ENCODE measurements at places on chromosomes 6 and 20. TPM values are rescaled to one million over a fixed set of nuclear protein-coding genes. Genes with fewer than 3 reads are reported as not detected.

Gene GFOD1
- total RNA-seq = 13.6 TPM

Gene SAMD10
- total RNA-seq = 34.9 TPM

Gene PRL
- not detected for total RNA-seq

Gene HMGCLL1
- not detected for total RNA-seq

Gene DLK2
- total RNA-seq = 1.5 TPM

Gene SLC23A2
- 28.5 TPM for total RNA-seq

Gene ALDH5A1
- 11.9 TPM for total RNA-seq

Gene CLIC5
- 1.3 TPM for total RNA-seq

Gene SDCBP2
- total RNA-seq = 2.2 TPM

Gene TSHZ2
- total RNA-seq = 26.0 TPM

Gene FAM229B
- 1.1 TPM for total RNA-seq

Gene SLC13A3
- total RNA-seq = 0.24 TPM

Gene ZNF343
- 21.6 TPM for total RNA-seq

GRCh38 chr6:134295953-134296553 is 21.9 kb downstream of the SGK1 start:
- no peak for DNase-seq

DNA sequence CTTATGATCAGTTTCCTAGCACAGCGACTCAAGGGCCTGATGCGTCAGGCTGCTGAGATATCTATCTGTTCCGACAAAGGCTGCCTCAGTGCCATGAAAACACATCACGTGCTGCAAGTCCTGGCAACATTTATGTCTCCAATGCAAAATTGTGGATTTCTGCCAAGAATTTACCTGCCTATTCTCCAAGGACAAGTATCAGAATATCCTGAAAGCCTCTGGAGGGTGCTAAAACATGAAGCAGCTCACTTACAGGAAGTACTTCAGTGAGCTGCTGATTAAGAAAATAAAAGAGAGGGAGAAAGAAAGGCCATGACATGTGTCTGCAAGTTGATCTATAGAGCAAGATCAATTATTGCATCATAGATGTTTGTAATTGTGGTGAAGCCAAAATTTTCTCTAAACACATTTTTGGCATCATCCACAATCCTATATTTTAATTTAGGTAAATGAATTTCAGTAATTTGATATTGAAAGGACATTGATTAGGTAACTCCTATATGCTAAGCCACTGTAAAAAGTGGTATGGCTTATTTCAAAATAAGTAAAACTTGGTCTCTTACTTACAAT is 25.8 kb upstream of the TPBG start:
- DNase-seq = no peak

GRCh38 chr20:11267762-11268335 is 594.0 kb upstream of the JAG1 start:
- no peak for DNase-seq

- DNase-seq = no peak
These were observed 15.4 kb downstream of the FOXC1 start for GRCh38 chr6:1624851-1625781.

- DNase-seq = no peak
These were observed 71.9 kb downstream of the MDGA1 start for GRCh38 chr6:37625591-37626374.

- no peak for DNase-seq
These were observed 49.4 kb downstream of the BACH2 start for GRCh38 chr6:90247262-90247661.

GRCh38 chr6:73637404-73637803 is 16.4 kb downstream of the SLC17A5 start:
- no peak for DNase-seq

DNA sequence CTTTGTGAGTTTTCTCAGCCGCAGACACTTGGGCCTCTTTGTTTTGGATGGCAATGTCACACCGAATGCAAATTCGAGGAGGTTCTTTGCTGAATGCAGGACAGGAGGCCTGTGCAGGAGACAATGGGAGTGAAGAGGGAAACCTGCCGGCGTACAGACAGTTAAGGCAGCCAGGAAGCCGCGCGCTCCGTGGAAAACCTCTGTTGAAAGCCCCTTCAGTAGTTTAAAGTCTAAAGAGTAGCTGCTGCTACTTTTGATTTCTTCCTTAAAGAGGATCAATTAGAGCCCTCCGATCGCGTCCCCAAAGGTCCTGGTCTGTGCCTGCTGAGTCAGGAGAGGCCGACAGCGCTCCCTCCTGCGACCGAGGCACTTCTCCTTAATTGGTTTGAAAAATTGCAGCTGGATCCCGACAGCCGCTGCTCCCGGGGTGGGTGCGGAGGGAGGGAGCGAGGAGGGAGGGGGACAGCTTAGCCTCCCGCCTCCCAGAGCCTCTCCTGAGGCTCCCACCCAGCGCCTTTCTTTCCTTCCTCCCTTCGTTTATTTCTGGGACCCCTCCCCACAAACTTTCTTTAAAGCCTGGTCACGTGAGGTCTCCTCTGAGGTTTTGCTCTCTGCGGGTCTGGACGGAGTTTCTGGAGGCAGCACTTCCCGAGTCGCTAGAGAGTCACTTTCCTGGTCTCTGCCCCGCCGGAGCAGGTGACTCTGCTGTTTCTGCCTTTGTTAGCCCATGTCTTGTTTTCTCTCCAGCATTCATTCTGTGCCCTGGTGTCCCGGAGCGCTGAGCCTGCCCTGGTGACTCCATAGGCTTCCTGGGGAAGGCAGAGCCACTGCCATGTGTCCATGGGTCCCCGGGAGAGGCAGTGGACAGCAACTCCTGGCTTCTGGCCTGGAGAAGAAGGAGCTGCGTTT is 22.3 kb upstream of the RPP40 start:
- DNase-seq = no peak

DNA sequence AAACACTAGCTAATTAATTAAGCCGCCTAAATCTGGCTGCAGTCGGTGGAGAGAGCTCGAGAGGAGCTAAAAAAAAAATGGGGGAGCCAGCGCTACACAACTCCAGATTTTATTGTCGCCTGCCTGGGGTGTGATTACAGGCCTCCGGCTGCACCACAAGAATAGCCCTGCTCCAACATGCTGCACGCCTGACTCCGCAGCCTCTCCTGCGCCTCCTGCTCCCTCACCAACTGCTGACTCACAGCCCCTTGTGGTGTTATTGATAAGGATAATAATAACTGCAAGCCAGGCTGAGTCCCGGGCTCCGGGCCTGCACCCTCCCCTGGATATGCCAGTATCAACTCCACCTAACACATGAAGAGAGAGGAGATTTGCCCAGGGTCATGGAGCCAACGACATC is 16.8 kb downstream of the SIRPA start:
- DNase-seq = no peak

- DNase-seq = no peak
These were observed 167.9 kb upstream of the MAN1A1 start for GRCh38 chr6:119517428-119517827.
